ENCODE measurements at places on chromosomes 5 and 9.

DNA sequence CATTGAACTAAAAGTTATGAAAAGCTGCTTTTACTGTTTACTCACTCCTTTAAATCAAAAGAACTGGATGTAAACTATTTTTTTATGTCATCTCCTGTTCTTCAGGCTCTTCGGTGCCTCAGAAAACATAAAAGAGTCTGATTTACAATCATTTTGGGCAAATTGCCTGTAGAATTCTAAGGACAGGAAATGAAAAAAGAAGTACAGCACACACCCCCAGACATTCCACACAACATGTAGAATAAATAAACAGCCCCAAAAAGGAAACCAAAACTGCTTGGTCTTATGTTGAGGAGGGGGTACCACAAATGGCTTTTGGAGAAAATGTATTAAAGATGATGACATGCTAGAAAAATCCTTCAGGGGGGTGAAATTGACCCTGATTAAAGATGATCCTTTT is 57.2 kb downstream of the ITGA1 start:
- DNase-seq = no peak

GRCh38 chr9:17064558-17064957 is 70.3 kb upstream of the CNTLN start:
- no peak for DNase-seq

DNA sequence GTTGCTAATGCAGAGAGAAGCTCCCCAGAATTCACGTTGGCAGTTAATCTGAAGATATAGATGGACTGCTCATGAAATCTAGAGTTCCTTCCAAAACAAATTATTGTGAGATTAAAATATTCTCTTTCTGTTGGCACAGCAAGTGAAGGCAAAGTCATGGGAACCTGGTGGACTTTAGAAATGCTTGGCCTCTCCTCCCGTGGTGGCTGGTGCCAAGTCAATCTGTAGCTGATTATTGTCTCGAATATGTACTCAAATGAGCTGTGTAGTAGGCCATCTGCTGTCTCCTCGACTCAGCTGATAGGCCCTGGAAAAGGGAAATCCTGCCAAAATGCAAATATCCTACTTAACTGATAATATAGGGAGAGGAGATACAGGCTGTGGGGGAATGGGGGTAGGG is 69.3 kb downstream of the DAPK1 start:
- no peak for DNase-seq

DNA sequence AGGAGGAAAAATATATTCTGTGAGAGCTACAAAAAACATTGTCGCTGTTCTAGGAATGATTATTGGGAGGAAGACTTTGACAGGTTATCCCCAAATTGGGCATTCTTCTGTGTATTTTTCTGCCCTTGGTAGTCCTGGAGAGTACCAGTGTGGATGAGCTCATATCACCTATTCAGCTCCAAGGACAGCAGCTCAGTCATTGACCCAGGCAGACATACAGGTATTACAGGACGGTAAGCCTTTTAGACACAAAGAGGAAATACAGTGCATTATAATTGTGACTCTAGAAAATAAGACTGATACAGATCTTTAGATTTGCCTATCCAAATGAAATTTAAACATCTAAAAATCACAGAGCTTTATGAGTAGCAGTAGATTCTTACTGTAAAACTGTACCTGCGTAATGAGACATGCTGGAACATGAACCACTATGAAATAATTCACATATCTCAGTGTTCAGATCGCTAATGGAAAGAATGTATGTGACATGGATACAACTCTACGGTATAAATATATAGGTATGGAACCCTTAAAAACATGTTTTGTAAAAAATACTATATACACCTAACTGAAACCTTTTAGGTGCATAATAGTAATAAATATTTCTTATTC is 56.0 kb downstream of the PLK2 start:
- DNase-seq = no peak

- no peak for DNase-seq
These were observed 316.4 kb upstream of the TUSC1 start for GRCh38 chr9:25994605-25995004.

DNA sequence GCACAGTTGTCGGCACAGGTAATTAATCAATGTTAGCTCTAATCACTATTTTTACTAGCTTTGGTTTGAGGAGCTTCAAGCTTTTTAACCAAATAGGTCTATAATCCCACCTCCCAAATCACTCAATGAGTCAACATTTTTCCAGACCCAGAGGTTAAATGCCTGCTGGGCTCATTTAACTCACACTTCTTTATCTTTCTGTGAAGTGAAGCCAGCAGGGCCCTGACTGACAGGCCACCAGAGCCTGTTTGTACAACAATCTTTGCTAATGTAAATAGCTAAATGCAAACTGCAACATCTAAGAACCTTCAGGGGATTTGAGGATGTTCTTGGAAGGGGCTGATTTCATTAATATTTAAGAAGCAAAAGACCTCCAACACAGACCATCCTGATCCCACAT is 98.4 kb upstream of the NREP start:
- DNase-seq = no peak

- DNase-seq = no peak
These were observed 568.5 kb upstream of the RIOK2 start for GRCh38 chr5:97751540-97751939.

All from activated CD8-positive, alpha-beta memory T cell treated with anti-CD3 and anti-CD28 coated beads for 48 hours (primary cell).